NCI-H748 treated with DMSO at 0.1 percent for 48 hours (cell line): ENCODE measurements at places on chromosomes 12 and 14.

GRCh38 chr14:50882932-50883826 is 11.3 kb downstream of the ABHD12B start:
- no peak for DNase-seq

- DNase-seq, result no peak
Measured at GRCh38 chr12:110861729-110862128, 14.9 kb downstream of the CCDC63 start.

GRCh38 chr14:51507906-51508511 is 143.7 kb upstream of the FRMD6 start:
- no peak for DNase-seq

DNA sequence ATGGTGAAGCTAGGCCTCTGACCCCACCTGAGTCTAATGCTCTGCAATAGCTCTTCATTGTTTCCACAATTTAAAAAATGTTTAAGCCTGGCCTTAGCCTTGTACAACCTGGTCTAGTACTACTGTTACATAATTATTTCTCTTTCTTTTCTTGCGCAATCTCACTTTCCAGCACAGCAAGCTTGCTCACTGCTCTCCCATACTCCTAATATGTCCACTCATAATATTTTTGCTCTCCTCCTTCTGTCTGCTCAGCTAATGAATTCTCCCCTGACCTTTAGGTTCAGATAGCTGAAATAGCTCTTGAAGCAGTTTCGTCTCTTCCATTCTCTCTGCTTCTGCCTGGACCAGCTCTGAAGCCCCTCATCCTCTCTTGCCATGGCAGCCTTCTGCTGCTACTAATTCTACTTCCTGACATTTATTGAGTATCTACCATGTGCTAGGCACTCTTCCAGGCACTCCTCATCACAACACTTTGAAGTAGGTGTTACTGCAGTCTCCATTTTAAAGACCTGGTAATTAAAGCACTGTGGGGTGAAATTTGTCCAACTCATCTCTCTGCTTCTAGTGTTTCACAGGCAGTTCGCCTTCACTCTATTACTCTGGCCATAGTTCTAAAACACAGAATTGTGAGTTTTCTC is 2.8 kb upstream of the SLC48A1 start:
- no peak for DNase-seq

GRCh38 chr14:20412411-20412810 is 890 bp downstream of the TEP1 start:
- no peak for DNase-seq
